ENCODE measurements at places on chromosomes 5 and 9.

DNA sequence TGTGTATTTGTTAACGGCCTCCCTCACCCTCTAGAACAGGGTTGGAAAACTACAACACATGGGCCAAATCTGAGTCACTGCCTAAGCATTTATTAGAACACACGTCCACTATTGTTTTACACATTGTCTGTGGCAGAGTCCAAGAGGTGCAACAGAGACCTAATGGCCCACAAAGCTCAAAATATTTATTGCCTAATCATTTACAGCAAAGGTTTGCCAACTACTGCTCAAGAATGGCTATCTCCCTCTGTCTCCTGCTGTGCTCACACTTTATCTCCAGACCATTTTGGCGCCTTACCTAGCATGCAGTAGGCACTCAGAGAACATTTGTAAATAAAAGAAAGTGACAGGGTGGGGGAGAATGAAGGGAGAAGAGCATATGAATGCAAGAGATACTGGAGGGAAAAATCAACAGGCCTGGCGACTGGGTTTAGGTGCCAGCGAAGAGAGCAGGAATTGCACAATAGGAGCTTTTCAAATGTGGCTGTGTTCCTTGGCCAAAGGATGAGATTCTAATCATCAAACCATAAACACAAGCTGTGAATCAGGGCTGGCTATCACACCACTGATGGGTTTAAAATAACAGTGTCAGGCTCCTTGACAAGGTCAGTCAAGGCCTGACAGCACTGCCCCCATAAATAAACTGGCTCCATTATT is 80.3 kb downstream of the EPB41L4A start:
- no peak for DNase-seq

DNA sequence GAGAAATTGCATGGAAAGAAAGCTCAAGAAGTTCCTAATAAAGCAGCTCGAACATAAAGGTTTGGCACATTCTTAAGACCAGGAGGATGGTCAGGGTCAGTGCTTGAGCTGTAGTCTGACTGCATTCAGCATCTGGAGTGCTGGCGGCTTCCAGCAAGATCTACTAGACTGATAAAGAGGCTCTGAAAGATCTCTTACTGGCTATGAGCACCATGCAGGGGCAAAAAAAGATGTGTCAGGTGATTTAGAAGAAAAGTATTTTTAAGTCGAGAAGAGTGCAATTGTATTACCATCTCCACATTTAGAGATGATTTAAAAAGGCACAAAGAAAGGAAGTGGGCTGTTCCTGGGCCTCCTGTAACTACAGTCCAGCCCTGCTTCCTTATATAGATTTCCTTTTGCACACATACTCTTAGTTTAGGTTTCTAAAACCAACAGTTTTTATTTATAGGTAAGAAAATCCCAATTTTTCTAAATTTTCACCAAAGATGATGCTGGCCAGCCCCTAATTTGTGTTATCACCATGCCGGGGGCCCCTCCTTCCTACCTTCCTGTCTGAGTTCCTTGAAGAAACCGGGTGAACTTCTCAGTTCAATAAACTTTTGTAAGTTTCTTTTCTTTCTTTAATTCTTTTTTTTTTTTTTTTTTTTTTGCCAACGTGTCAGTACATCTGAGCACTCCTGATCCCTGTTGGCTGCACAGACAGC is 65.9 kb upstream of the PLPP1 start:
- no peak for DNase-seq

GRCh38 chr5:100900142-100900795 is 2.8 kb downstream of the ST8SIA4 start:
- no peak for DNase-seq

- DNase-seq: no peak
These were observed at the start of gene DPYSL3 for GRCh38 chr5:147509710-147510651. DPYSL3 (minus strand) TSS chr5:147510068; CDS start chr5:147509858, 210 bp downstream.

GRCh38 chr9:73906671-73907070 is 590.5 kb upstream of the RORB start:
- no peak for DNase-seq

All from stimulated activated CD8-positive, alpha-beta memory T cell treated with anti-CD3 and anti-CD28 coated beads, Interleukin-2, amount 100 ng/mL, for 1 hour (primary cell).